SJSA1 (cell line): ENCODE measurements at places on chromosomes 1 and 21. TPM values are rescaled to one million over a fixed set of nuclear protein-coding genes. Genes with fewer than 3 reads are reported as not detected.

SLC1A7 gene
- total RNA-seq = 4.5 and 12.1 TPM in 2 replicates

SLAMF7 gene
- not detected in 2 replicates for total RNA-seq

PODN gene
- 1.3 and 4.1 TPM in 2 replicates for total RNA-seq

VWA5B1 gene
- total RNA-seq = not detected in 2 replicates

GOLT1A gene
- total RNA-seq = not detected in 2 replicates

DMRTA2 gene
- 15.0 and 16.3 TPM in 2 replicates for total RNA-seq

ANXA9 gene
- 0.66 TPM in 1 of 2 replicates, not detected in the other for total RNA-seq

KAZN gene
- total RNA-seq = 2.2 and 4.2 TPM in 2 replicates

CLK2 gene
- total RNA-seq = 13.0 and 13.7 TPM in 2 replicates

NUP210L gene
- not detected in 2 replicates for total RNA-seq

OR2T2 gene
- total RNA-seq = not detected in 2 replicates

PTGFR gene
- 3.6 and 6.3 TPM in 2 replicates for total RNA-seq

CACHD1 gene
- total RNA-seq = 0.34 TPM in 2 replicates

PRPF38A gene
- total RNA-seq = 20.9 and 21.1 TPM in 2 replicates

LRRC8D gene
- total RNA-seq = 19.5 and 23.2 TPM in 2 replicates

SELP gene
- total RNA-seq = not detected in 2 replicates

PROK1 gene
- total RNA-seq = not detected in 2 replicates

LRRC3 gene
- 1.6 and 3.0 TPM in 2 replicates for total RNA-seq

RAB7B gene
- total RNA-seq = 0.19 and 0.55 TPM in 2 replicates

GSTM1 gene
- 19.0 and 26.8 TPM in 2 replicates for total RNA-seq

TDRD5 gene
- not detected in 2 replicates for total RNA-seq

USP21 gene
- 3.7 and 4.8 TPM in 2 replicates for total RNA-seq

TRIM17 gene
- not detected in 2 replicates for total RNA-seq

OR6K3 gene
- total RNA-seq = not detected in 2 replicates

FLG2 gene
- total RNA-seq = not detected in 2 replicates

CFHR4 gene
- not detected in 2 replicates for total RNA-seq

AVPR1B gene
- not detected in 2 replicates for total RNA-seq

PITHD1 gene
- 105 and 112 TPM in 2 replicates for total RNA-seq

ETNK2 gene
- total RNA-seq = 22.2 and 22.3 TPM in 2 replicates

GJB3 gene
- not detected in 2 replicates for total RNA-seq
